ENCODE measurements at places on chromosomes 5 and 9.

- DNase-seq = no peak
Measured at GRCh38 chr5:142239394-142240159, 85.2 kb downstream of the SPRY4 start.

DNA sequence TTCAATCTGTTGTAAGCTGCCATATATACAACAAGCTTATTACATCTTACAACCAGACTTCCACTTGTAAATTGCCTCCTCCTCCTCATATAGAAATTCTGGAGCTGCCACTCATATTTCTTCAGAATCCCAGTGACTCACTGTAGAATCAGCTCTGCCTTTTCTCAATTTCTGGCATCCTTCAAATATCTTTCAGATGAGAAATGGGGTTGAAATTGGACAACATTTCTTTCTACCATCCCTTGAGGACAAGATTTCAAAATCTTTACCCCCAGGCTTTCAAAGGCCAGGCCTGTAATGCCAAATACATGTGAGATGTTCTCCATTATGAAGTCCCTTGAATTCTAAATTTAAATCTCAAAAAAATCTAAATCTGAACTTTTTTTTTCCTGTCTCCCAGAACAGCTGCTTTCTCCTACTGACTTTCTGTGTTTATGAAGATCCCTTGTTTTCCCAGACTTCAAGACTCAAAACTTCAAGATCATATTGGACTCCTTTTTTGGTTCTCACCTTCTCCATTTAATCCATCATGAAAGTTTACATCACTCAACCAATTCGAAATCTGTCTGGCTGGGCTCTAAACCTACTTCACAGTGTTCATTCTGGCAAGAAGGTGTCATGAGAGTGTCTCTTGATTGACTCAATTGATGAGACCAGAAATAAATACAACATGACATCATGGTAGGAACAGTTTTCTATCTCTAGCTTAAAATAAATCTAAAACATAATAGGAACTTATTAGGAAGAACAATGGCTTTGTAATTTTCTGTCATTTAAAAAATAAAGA, 109.8 kb downstream of the HMHB1 start:
- no peak for DNase-seq

GRCh38 chr9:5389109-5389732, 48.5 kb downstream of the PLGRKT start:
- DNase-seq = peak; percentile 25

- DNase-seq = no peak
Measured at GRCh38 chr5:125673359-125673950, 749.8 kb upstream of the GRAMD2B start.

GRCh38 chr5:129915415-129915814, 11.2 kb downstream of the CHSY3 start:
- DNase-seq = no peak

DNA sequence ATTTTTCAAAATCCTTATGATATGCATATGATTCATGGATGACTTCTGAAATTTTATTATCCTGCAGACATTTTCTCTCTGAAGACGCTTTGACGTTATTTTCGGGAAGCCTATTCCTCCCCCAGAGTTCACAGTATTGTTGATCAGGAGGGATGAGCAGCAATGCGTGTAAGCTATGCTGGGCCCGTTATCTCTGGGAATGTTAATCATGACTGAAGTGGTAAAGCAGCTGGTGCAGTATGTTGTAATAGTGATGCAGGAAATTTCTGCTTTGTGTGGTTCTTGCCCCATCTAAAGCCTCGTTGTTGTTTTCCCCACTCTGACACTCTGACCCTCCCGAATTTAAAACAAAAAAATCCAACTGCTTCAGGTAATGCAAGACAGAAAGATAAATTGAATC, 1797.8 kb upstream of the WWC1 start:
- no peak for DNase-seq

GRCh38 chr9:89410641-89411350, 87.1 kb downstream of the SEMA4D start:
- DNase-seq = peak; percentile 61

DNA sequence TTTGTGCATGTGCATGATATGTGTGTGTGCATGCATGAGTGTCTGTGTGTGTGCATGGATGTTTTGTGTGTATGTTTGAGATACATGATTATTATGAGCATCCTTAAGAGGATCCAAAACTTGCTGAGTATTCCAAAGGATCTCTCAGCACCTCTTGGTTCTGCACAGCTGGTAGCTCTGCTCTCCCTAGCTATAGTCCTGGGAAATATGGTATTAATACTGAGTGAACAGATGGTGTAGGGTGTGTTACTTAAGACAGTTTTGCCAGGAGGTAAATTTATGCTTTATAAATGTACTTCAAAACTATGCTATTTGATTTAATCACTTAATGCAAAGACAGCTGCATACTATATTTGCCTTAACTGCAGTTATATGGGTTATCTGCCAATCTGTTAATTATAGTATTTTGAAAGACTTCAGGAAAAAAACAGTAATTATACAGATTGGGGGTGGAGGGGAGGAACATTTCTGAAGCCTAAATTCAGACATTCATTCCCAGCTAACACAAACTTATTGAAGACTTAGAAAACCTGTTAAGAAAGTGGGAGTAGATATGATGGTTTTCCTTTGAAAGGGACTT, 215.5 kb downstream of the MPDZ start:
- no peak for DNase-seq

DNA sequence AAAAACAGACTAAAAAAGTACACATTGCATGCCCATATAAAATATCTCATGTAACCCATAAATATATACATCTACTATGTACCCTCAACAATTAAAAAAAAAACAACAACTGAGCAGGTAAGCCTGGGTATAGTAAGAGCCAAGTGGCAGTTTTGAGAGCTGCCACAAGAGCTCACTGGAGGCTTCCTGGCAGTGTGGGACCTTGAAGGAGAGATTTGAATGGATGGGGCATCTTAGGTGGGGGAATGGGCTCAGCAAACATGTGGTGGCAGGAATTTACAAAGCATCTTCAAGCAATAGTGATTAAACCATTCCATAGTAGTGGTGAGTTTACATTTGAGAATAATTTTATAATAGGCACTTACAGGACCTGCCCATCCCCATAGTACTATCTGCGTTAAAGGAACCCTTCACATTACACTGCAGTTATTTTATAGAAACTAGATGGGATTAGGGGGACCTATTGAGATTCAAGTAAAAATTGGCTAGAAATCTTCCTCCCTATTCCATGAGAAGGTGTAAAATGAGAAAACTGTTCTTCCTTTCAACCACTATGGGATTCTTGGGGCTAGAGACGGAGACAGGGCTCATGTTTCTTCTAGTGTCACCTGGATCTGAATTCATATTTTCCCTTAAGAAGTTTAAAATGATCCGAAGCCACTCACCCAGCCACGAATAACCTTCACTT, 6.9 kb downstream of the MEGF10 start:
- DNase-seq = no peak

DNA sequence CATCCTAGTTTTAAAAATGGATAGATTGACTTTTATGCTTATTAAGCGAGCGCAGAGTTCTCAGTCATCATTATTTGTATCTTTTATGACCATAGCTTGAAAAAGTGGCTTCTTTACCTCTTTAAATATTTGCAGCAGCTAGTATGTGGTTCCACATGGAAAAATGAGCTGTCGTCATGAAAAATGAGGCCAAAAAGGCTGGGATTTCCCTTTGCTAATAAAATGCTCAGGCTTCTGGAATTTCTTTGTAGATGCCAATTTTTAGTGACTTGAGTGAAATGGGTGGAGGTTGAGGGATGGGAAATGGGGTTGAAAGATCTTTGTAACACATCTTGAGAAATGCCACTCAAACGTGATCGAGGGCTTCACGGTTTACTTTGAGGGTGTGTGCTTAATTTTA, 35.2 kb downstream of the RAI14 start:
- no peak for DNase-seq

Data from activated naive CD4-positive, alpha-beta T cell treated with anti-CD3 and anti-CD28 coated beads, Interleukin-2, amount 50 U/mL, for 72 hours (primary cell).